ENCODE measurements at places on chromosomes 6 and 20.

DNA sequence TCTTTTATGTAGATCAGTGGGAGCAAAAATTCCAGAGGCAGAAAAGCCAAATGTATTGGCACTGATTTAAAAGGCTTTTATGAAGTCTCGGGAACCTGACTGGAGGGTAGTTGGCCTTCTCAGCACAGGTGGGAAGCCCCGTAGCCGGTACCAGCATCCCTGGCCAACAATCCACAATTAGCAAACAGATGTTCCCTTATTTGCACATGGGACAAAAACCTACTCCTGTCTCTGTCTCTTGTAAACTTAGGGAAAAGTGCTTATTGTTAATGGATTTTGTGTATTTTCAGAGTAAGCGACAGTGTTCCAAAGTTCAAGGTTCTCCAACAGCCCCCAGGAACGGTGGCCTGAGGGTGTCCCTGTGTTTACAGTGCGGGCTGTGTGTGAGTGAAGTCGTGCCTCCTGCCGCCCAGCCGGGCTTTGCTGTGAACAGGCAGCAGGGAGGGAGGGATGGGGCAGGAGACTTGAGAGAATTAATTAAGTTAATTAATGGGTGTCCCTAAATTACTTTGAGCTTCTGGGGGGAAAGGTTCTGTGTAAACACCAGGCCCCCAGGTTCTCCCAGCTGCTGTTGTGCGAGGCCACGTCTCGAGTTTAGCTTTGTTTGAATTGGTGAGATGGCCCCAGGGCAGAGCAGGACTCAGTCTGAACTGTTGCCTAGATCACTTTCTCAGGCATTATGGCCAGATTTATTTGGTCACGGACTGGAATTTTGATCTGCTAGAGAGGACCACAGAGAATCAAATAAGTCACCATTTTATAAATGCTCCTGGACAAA lies 3.9 kb downstream of the SYNJ2 start:
- DNase-seq: peak; percentile 38

DNA sequence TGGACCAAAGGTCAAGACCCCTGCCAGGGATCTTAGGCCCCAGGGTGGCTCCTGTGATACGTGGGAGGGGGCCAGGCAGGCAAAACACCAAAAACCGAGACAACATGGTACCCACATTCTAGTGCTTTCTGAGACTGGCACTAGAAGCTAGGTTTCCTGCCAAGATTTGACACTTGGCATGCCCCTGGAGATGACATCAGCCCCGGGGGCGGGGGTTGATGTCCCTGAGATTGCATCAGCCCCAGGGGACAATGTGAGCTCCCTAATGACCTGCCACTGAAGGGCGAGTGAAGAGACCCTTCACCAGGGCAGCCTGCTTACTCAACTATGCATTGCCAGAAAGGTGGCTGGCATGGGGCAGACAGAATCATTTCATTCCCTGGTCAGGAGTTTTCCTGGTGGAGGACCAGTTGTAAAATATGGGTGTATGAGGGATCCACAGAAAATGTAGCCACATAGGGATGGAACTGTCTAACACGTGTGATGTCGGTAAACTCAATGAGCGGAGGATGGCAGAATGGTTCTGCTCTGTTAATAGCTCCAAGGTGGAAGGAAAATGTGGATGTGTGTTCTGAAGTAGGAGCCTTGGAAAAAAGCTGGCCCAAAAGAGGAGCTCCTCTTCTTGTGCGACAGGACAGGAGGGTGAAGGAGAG lies 219.7 kb downstream of the UNC5CL start:
- no peak for DNase-seq

- DNase-seq: peak; percentile 98
Observed at GRCh38 chr20:18057101-18057993, at the start of gene OVOL2. Gene OVOL2, minus strand, starts transcription at chr20:18057916. Its CDS starts 282 bp downstream, at chr20:18057634.

DNA sequence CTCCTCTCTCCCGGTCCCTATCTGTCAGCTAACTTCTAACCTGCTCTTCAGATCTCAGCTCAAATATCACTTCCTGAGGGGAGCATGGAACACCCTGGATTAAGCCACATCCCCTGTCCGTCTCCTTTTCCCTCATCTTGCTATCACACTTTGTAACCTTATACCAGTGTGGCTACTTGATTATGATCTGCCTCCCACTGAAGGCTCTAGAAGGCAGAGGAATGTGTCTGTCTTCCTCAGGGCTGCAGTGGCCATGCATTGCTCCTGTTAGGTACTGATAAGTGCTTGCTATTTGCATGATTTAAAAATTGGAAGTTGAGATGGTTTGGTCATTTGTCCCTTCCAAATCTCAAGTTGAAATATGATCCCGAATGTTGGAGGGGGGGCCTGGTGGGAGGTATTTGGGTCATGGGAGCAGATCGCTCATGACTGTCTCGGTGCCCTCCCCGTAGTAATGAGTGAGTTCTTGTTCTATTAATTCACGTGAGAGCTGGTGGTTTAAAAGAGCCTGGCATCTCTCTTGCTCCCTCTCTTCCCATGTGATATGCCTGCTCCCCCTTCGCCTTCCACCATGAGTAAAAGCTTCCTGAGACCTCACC lies 71.4 kb downstream of the PLCB4 start:
- DNase-seq: no peak

DNA sequence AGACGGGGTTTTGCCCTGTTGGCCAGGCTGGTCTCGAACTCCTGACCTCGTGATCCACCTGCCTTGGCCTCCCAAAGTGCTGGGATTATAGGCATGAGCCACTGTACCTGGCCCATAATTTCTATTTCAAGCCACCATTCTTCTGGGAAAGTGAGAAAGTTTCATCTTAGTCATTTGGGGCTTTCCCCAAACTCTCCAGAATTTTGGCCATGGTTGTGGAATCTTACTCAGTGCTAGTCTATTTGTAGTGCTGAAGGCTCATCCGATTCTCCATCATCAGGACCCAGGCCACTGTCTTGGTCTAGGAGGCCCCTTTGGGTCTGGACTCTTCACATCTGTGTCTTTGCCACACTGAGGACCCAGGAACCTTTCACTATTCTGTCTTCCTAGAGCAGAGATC lies 164.9 kb downstream of the EYA2 start:
- DNase-seq: peak; percentile 10

GRCh38 chr6:90351696-90352095 lies 55.1 kb upstream of the BACH2 start:
- DNase-seq: no peak

All from epithelial cell of esophagus (primary cell).